ENCODE measurements at places on chromosomes 12 and 14.

DNA sequence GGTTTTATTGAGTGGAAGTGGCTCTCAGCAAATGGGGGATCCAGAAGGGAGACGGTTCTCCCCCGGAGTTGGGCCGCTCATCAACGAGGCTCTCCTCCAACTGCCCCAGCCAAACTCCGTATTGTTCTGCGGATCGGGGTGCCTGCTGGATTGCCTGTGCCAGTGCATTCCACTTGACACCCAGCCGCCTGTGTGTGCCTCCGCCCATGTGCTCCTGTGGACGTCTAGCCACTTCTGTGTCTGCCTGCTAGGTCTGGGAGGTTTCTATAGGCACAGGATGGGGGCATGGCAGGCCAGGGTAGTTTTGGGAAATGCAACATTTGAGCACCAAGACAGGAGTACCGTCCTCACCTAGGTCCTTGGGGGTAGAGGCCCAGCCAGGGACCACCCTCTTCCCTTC lies 225.7 kb upstream of the AMIGO2 start:
- DNase-seq: no peak

DNA sequence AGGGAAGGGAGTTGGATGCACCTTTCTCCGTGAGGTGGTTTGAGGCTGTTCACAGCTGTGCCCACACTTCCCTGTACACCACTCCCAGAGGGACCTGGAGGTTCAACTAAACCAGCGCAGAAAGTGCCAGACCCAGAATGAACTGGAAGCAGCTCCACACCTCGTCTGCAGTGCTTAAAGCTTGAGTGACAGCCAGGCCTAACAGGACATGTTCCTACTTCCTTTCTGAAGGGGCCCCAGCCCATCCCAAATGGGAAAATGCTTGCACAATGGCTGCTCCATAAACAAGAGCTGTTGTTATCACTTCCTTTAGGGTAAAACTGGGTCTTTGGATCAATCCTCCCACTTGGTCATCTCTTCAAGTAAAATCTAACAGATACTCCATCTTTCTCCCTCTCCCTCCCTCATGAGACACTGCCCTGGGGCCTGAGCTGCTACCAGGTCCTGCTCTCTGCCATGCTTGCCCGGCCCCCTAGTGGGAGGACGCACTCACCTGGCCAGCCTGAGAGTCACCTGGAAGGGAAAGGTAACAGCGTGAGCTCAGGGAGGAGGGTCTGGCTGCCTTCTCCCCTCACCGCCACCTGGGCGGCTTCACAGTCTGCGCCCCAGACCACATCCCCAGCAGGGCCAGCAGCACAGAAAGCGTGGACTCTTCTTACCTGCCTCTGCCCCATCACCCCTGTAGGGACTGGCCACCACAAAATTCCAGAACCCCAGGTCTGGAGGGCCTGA lies 33.5 kb downstream of the ISCA2 start:
- DNase-seq: no peak

DNA sequence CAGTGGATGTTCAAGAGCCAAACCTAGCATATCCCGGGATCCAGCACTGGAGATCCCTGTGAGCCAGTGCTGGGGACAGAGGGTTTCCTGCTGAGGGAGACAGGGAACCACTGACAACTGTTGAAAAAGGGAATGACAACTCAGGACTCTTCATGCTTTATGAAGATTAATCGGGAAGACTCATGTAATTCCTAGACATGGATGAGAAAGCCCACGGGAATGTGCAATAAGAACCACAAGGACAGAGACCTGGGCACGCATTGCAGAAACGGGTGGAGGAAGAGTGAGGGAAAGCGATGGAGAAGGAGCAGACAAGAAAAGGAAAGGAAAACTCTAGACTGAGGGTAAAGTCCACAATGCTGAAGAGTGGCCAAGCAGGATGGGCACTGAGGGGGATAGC lies 296.0 kb downstream of the PCNX1 start:
- DNase-seq: peak; percentile 68

GRCh38 chr14:29805415-29806123 lies 122.1 kb downstream of the PRKD1 start:
- DNase-seq: peak; percentile 95

DNA sequence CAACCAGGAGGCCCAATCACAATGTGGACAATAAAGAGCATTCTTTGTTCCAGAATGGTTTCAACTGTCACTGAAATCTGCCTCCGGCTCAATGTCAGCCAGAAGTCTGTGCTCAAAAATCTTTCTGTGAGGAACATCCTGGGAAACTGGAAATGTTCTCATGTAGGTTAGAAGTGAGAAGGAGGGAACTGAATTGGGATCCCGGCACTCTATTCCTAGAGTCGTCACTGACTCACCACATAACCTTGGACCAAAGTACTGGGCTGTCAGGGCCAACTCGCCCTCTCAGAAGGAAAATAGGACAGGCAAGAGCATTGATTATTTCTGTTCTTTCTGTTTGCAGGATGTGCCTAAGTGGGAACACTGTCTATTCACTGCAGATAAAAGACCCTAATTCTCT lies 57.6 kb downstream of the PRKAB1 start:
- DNase-seq: no peak

Data from fibroblast of upper back skin (primary cell).